ENCODE measurements at places on chromosomes 3 and 15.

DNA sequence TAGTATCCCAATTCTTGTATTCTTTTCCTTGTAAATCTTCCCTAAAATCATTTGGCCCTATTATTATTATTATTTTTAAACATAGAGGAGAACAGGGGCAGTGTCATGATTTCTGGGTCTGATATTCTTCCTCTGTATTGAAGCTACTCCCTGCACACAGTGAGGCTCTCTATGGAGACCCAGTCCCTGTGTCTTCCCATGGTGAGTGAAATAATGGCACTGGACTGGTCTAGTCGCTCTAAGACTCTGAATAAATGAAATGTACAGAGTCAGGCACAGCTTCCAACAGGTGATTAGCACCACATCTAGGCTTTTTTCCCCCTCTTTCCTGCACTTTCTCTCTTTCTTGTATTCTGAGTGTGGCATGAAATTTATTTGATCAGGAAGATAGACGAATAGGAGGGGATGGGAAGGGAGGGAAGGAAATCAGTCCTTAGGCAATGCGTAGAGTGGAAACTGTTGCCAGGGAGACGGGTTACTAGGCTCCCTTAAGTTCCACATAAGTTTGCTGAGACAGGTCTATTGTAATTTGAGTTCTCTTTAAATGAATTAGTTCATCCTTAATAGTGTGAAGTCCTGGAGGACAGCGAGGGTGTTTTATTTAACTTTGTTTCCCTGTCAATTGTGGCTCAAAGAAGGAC, 49.0 kb upstream of the NDN start:
- DNase-seq: no peak

GRCh38 chr3:72630327-72630968, 217.8 kb downstream of the SHQ1 start:
- DNase-seq: no peak

DNA sequence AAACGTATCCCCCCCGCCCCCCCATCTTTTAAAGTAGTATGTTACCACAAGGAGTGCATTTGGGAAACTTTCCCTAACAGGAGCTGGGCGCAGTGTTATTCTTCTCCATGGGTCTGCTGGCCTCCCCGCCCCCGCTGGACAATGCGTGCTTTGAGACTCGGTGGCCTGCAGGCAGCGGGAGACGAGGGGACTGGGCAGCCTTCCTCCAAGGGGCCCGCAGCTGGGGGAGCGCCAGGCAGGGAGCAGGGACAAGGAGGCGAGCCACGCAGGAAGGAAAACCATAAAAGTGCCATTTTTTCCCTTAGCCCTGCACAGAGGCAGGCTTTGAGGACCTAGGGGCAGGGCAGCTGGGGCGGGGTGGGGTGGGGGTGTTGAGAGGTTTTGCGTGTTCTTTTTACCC, 14.1 kb downstream of the SOX2 start:
- no peak for DNase-seq

GRCh38 chr3:14923476-14923875, 23.9 kb upstream of the NR2C2 start:
- DNase-seq: no peak

DNA sequence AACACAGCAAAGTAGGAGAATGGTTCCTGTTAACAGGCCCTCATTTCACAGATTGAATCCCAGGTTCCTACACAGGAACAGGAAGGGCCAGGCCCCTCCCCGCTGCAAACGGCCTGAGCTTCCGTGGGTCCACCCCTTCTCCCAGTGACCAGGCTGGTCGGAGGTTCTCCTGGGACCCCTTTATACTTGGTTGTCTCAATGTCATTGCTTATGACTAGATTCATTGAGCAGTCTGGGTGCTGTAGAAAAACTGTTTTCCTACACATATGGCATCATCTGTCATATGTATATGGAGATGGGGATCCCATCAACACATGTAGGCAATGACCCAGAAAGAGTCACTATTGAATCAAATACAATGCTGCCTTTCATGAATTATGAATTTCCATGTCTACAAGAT, 3.8 kb downstream of the C3orf85 start:
- no peak for DNase-seq

DNA sequence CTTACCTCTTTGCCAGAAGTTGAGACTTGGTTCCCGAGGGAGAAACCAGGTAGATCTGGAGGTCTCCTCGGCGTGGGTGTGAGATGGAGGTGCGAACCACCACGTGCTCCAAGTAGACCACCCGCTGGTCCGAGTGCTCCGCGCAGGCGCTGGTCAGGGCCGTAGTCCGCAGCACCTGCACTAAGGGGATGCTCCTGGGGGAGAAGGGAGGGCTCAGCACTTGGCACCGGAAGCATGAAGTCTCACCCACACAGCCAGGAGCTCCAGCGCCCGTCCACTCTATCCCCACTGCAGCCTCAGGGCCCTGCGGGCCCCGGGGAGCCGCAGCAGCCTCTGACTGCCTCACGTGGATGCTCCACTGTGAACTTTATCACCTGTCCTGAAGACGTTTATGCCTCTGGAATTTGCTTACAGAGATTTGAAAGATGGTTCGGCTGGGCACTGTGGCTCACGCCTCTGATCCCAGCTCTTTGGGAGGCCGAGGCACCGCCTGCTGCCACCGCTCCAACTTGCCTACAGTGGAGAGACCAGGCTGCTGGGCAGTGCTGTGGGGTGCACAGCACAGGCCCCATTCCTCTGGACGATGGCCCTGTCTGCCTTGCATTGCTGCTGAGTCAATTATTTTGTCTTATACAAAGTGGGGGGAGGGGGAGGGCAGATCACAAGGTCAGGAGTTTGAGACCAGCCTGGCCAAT, 75.4 kb upstream of the SNRPA1 start:
- DNase-seq: no peak

DNA sequence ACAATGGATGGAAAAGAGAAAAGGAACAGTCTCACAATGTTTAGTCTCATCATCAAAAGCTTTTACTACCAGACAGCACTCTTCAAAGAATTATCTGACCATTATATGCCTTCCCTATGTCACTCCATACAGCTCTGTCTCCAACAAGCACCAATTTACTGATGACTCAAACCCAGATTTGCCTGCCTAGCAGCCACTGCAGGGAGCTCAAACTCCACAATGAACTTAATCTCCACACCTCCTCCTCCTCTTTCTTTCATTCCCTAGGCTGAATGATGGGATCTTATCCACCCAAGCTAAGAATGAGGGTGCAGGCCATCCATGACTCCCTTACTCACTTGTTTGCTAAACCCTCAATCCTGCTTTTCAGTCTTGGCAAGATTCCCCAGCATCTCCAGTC, 45.5 kb downstream of the NBEAL2 start:
- no peak for DNase-seq

GRCh38 chr15:82909080-82909815, 43.3 kb downstream of the HOMER2 start:
- DNase-seq: no peak
